ENCODE measurements at places on chromosomes 5 and 9.

DNA sequence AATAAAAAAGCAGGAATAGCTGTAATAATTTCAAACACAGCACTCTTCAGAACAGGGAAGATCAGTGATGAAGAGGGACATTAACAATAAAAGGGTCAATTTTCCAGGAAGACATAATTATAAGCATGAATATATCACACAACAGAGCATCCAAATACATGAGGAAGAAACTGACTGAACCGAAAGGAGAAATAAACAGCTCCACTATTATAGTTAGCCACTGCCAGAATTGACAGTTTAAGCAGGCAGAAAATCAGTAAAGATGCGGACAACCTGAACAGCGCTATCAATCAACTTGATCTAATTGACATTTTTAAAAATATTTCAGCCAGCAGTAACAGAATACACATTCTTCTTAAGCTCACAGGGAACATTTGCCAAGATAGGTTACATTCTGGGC is 89.1 kb downstream of the MED10 start:
- no peak for DNase-seq

DNA sequence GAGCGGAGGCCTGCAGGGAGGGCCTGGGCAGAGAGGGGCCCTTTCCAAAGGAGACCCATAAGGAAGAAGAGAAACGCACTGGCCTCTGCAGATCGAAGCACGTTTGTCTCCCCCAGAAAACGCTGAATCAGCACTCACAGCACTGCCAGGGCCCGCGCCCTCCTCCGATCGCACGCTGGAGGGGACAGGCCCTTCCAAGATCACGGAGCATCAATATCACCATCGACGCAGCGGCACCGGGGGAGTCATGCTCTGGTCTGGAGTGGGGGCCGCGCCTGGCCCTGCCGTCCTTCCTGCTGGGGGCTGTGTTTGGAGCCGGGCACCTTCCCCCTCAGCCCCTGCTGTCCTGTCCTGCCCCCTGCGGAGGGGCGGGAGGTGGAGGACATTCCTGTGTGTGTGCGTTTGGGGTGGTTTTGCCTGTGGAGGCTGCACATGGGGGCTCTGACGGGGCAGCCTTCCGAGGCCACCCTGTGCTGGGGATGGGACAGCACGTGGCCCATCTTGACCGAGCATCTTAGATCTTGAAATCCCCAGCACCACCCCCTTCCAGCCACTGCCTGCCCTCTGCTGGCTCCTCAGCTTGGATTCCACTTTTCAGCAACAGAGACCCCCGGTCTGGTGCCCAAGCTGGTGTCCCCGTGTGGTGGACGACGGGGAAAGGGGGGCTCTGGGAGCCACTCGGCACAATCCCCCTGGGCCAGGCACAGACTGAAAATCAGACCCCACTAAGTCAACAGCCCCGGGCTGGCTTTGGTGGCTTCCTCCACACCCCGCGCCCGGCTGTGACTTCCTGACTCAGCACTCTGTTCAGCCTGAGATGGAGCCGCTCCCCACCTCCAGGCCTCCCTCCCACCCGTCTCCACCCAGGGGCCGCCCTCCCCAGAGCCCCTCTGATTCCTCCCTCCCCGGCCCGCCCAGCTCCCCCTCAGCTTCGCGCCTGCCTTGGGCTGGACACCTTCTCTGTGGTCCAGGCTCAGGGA is 8.3 kb downstream of the TMEM250 start:
- peak; percentile 32 for DNase-seq

DNA sequence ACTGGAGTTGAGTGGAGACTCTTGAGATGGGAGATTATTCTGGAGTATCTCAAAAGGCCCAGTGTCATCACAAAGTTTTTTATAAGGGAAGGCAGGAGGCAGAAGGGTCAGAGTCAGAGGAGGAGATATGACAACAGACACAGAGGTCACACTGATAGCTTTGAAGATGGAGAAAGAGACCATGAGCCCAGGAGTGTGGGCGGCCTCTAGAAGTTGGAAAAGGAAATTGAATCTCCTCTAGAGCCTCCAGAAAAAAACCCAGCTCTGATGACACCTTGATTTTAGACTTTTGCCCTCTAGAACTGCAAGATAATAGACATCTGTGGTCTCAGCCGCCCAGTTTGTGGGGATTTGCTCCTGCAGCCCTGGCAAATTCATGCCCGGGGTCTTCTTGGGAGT is 64.8 kb upstream of the SPTLC1 start:
- no peak for DNase-seq

DNA sequence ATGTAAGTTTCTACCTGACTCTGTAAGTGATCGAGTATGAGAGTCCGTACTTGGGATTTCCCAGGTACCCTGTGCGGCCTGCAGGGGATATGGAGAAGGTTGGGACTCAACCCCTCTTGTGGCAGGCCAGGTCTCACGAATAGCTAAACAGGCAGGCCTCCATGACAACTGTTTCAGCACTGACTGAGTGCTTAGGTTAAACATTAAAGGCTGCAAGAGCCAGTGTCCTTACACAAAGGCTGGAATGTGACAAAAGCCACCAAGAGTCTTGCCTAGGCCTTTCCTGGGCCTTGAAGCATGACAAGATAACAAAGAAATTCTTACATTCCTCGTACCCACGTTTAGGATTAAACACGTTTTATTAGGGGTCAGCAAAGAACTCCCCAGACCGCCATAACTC is 58.6 kb downstream of the THBS4 start:
- no peak for DNase-seq

DNA sequence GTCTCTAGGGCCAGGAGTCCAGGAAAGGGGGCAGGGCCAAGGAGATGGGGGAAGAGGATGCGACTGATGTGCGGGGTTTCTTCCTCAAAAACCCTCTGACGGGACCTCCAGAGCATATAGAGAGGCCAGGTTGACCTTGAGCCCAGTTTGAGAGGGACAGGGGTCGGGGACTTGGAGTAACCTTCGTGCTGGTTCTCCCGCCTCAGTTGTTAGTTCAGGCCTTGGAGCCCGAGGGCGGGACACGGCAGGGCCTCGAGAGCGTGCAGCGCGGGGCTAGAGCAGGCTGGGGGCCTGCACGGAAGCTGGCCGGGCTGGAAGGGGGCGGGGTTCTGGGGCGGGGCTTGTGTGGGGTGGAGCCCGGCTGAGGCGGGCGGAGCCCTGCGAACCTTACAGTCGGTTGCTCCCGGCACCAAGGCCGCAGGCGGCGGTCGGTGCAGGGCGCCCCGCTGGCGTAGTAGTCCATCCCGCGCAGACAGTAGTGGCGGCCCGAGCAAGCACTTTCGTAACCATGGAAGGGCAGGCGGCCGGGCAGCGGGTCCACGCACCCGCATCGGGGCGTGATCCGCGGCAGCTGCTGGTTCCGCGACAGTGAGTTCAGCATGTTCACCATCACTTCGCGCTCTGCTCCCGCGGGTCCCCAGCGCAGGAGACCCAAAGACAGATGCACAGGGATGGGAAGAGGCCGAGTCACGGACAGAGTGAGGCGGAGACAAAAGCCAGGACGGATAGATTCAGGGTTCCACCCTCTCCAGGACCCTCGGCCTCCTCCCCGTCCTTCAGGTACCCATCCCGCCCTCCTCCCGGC is 4.0 kb upstream of the MYORG start:
- peak; percentile 73 for DNase-seq

GRCh38 chr9:88923653-88924288 is 67.5 kb upstream of the S1PR3 start:
- DNase-seq, result no peak

GRCh38 chr5:160119905-160120266 is 636 bp upstream of the PWWP2A start:
- DNase-seq, result no peak
